ENCODE measurements at places on chromosomes 12 and 14. TPM values are rescaled to one million over a fixed set of nuclear protein-coding genes. Genes with fewer than 3 reads are reported as not detected.

- ATAC-seq = no peak
Observed at GRCh38 chr12:69822201-69822860, 2.7 kb upstream of the MYRFL start.

DNA sequence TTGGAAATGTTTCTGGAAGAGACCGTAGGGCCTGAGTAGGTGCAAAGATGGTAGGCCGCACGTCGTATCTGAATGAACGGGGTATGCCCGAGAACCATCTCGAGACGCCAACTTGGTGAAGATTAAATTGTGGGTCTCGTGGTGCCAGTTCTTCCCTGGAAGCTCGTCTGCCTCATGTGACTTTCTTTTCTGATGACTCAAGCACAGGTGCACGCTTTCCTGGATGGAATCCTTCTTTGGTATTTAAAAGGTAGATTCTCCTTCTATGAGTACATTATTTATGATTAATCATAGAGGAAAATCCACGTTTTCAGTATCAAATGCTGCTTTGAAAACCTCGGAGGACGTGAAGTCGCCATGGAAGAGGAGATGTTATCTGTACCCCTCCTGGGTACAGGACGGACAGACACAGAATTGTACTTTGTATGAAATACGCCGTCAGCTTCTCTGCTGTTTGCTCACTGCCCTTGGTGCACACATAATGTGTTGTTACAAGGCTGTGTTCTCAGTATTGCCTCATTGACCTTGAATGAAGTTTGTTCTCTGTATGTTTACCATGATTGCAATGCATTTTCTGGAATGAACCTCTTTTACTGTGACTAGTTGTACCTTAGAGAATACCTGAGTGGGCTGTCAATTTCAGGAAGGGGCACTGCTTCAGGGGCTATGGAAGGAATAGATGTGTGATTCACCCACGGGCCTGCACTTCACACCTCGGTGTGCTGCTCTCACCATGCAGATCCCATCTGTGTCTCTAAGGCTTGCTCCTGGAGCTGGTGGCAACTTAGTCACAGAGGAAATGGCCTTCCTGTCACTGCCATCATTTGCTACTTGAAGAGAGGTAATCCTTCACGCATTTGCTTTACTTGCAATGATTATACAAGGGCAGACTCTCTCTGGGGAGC lies 137.3 kb upstream of the RTL1 start:
- no peak for ATAC-seq

- ATAC-seq = no peak
Observed at GRCh38 chr12:125222876-125223275, 157.6 kb downstream of the AACS start.

GRCh38 chr12:51793201-51793600 lies 55.3 kb downstream of the FIGNL2 start:
- ATAC-seq = no peak

- peak; percentile 43 for ATAC-seq
Observed at GRCh38 chr12:67661311-67662021, 12.9 kb downstream of the DYRK2 start.

Gene CIROP
- total RNA-seq = not detected

- no peak for ATAC-seq
Observed at GRCh38 chr14:86020841-86021240, 490.9 kb downstream of the FLRT2 start.

DNA sequence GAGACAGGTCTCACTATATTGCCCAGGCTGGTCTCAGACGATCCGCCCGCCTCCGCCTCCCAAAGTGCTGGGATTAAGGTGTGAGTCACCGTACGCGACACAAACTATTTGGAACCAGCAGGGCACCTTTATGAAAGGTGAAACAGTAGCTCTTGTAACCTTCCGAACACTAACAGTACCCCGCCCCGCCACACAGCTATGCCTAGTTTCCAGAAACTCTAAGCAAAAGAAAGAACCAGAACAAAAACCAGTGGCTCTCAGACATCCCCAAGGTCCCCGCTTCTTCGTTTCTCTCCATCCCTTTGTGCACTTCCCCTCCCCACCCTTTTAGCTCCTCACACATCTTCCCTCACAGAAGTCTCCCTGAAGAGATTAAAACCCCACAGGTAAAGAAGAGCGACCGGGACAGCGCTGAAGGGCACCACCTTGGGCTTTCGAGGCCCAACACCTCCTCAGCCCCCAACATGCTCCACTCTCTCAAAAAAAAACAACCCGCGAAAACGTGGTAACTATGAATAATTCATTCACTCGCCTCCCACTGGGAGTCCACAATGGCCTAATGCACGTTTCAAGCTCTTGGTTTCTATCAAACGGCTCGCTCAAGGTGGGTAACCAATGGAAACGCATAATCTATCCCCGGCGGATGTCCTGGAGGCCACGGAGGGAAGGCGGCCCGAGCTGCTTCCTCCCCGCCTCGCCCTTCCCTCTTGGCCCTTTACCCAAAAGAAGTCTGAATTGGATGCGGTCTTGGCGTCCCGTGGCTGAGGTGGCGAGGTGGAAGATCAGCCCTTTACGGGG lies 877 bp downstream of the BAG5 start:
- ATAC-seq = peak; percentile 62

GRCh38 chr12:28507867-28508266 lies 317.6 kb downstream of the CCDC91 start:
- ATAC-seq = no peak

Gene SETD1B
- total RNA-seq = 23.4 TPM

Gene TSPAN31
- 10.7 TPM for total RNA-seq

DNA sequence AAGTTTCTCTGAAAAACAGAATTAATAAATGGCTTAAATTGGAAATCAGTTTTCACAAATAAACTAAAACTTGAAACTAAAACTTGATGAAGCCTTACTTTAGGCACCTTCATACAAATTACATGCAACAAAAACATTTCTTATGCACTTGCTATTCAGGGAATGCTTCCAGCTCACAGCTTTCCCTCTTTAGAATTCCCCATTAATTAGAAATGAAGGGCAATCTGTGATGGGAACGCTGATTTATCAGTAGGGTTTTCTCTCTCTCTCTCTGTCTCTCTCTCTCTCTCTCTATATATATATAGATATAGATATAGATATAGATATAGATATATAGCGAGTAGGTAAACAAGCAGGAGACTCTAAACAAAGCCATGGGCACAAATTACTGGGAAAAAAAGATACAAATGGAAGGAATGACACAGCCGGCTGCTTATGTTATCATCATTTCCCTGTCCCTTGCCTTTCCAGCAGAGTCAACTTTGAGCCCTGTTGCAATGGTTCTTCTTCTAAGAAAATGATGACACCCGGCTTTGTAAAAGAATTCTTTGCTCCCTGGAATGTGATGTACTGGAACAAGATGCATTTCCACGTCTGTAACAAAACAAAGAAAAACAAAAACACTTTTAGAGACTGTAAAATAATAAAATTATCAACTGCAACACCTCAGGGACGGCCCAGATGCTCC lies 1121.6 kb upstream of the TMEM132C start:
- ATAC-seq = no peak

- ATAC-seq = peak; percentile 49
Observed at GRCh38 chr14:61322799-61323290, 1.5 kb downstream of the PRKCH start.

Gene ARHGAP9
- 225 TPM for total RNA-seq

GRCh38 chr12:66409195-66409871 lies 107.0 kb downstream of the HELB start:
- no peak for ATAC-seq

DNA sequence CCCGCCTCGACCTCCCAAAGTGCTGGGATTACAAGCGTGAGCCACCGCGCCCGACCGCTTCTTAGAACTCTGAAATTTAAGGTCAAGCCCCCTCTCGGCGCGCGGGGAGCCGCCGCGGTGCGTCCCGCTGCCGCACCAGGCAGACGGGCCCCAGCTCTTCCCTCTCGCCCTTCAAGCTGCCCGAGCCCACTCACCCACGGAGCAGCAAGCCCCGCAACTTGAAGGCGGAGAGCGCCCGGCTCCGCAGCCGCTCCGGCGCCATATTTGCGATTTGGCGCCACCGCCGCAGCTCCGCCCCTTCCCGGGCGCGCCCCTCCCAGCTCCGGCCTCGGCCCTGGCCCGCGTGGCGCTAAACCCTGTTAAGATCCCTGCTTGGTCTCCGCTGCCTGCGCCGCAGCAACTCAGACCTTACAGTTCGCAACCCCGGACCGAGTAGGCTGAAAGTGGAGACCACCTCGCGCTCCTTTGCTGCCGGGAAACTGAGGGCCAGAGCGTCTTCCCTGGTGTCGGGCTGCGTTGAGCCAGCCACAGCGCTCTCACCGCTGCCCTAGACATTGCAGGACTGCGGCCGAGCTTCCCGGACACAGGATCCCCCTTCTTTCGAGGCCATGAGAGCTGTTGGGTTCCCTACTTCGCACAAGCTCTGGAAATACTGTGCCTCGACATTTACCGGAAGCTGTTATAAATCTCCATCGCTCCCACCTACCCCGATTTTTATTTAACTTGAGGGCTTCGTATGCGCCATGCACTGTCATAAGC lies at the start of gene POLE2:
Gene POLE2, minus strand, starts transcription at position 273 of the 759 bp plus-strand sequence. Its CDS starts 11 bp downstream, at position 262.
- ATAC-seq = peak; percentile 91

DNA sequence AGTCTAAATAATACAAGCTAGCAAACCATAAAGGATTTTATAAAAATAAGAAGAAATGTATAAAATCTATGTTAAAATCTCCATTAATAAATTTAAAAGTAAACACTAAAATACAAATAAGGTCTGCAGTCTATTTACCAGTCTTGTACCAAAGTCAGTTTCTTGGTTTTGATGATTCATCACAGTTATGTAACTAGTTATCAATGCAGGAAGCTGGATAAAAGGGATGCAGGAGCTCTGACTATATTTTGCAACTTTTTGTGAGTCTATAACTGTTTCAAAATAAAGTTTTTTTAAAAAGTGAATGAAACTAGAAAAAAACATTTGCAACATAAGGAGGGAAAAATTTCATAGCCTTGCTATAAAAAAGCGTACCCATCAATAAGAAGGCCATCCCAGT lies 151.5 kb downstream of the DERA start:
- no peak for ATAC-seq

DNA sequence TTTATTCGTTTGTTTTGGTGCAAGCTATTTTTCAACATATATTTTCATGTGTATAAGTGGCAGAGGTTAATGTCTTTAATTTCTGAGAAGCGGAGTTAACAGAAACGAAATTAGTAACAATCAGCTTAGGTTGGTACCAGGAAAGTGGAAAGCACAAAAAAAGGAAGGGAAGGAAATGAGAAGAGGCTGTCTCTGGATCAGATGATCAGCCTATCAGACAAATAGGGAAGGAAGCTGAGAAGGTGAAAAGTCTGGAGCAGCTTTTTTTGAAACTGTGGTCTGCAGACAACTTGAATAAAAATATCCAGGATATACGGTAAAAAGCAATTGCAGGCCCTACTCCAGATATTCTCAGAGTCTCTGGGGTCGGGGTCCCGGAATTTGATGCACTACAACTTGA lies 265.0 kb downstream of the SSPN start:
- ATAC-seq = no peak

DNA sequence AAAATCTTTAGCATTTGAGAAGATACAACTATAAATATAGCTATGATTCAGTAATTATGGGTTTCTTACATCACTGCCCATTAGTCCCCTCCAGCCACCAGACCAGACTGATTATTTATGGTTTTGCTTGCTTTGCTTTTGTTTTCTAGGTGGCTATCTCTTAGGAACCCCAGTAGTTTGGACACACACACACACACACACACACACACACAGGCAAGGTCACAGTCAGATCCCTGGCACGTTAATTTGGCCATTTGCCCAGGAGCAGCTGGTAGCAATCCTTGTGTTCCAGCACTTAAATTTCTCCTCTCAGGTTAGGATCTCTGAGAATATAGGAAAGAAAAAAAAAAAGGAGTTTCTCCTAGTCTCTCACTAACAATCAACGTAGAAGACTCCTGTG lies 90.2 kb upstream of the RESF1 start:
- no peak for ATAC-seq

Gene ERBB3
- total RNA-seq = 0.64 TPM
